ENCODE measurements at places on chromosomes 13 and 19.

GRCh38 chr19:36528194-36528920 lies at the start of gene ZNF260:
ZNF260 (minus strand) TSS chr19:36528271; CDS start chr19:36515238, 13,033 bp downstream.
- peak; percentile 98 for DNase-seq

GRCh38 chr19:49343123-49343522 lies 7.9 kb downstream of the CD37 start:
- DNase-seq = no peak

GRCh38 chr13:112248406-112248760 lies 127.8 kb upstream of the SPACA7 start:
- DNase-seq = no peak

- no peak for DNase-seq
Observed at GRCh38 chr13:49320975-49321374, 73.2 kb downstream of the CDADC1 start.

GRCh38 chr13:34078334-34078999 lies 260.5 kb downstream of the RFC3 start:
- no peak for DNase-seq

All from Peyer's patch (tissue), 4 donors.